Inflammatory macrophage treated with lipopolysaccharide for 1 hour (primary cell): ENCODE measurements at places on chromosomes 12 and 14.
A peak's percentile ranks its signal among the peaks of the same experiment; 100 is the strongest.

- no peak for DNase-seq
Measured at GRCh38 chr12:132385923-132386751, 56.7 kb upstream of the GALNT9 start.

GRCh38 chr14:75794615-75795038, 133.6 kb downstream of the TTLL5 start:
- DNase-seq, result no peak

GRCh38 chr12:47715393-47715876, 9.6 kb upstream of the RPAP3 start:
- DNase-seq, result peak; percentile 93

- DNase-seq, result peak; percentile 89
Measured at GRCh38 chr12:89789862-89790261, 81.2 kb upstream of the ATP2B1 start.

DNA sequence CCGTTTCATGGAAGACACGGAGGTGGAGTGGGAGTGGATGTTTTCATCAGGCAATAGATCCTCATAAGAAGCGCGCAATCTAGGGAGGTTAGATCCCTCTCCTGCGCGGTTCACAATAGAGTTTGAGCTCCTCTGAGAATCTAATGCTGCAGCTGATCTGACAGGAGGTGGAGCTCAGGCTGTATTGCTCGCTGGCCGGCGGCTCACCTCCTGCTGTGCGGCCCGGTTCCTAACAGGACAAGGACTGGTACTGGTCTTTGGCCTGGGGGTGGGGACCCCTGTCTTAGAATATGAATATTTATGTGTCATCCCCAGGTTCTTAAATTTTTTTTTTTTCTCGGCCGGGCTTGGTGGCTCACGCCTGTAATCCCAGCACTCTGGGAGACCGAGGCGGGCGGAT, 36.7 kb downstream of the PRICKLE1 start:
- DNase-seq, result no peak

DNA sequence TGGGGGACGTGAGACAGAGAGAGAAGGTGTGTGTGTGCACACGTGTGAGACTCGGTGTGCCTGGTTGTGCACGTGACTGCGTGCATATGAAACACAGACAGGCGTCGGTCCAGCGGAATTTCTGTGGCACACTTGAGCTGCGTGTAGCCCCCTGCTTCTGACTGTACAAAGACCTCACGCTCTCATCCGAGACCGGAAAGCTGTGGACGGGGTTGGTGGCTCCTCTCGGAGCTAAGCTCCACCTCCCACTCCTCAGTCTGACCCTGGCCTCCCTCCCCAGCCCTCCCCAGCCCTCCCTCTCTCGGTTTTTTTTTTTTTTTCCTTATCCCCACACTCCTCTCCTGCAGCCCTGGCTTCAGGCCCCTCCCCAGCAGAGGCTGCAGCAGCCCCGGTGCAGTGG, 8.3 kb upstream of the C14orf180 start:
- DNase-seq, result no peak

DNA sequence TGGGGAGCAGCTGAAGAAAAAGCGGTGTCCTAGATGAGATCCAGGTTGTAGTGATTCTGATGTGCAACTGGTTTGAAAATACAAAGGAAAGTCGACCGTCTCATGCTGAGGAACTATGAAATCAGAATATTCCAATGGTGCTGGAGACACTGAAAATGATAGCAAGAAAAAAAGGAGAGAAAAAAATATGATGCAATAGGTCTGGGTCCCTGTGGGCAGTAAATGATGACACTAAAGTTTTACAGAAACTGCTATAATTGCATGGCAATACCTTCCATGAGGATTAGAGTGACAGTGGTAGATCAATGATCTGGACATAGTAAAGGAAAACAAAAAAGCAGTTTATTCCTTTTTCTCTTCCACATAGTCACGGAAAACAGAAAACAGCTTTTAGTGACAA, 2.3 kb downstream of the PYM1 start:
- DNase-seq, result no peak

GRCh38 chr12:18981732-18982131, 147.8 kb upstream of the PLEKHA5 start:
- DNase-seq, result no peak

- DNase-seq, result no peak
Measured at GRCh38 chr12:63994704-63995103, 150.2 kb downstream of the SRGAP1 start.

- no peak for DNase-seq
Measured at GRCh38 chr12:40444174-40444573, 219.4 kb downstream of the LRRK2 start.

- peak; percentile 46 for DNase-seq
Measured at GRCh38 chr14:103657471-103657870, 28.5 kb downstream of the KLC1 start.
